Stimulated activated CD8-positive, alpha-beta memory T cell treated with anti-CD3 and anti-CD28 coated beads, Interleukin-7, amount 100 ng/mL, for 24 hours (primary cell): ENCODE measurements at places on chromosomes 16 and 17.

DNA sequence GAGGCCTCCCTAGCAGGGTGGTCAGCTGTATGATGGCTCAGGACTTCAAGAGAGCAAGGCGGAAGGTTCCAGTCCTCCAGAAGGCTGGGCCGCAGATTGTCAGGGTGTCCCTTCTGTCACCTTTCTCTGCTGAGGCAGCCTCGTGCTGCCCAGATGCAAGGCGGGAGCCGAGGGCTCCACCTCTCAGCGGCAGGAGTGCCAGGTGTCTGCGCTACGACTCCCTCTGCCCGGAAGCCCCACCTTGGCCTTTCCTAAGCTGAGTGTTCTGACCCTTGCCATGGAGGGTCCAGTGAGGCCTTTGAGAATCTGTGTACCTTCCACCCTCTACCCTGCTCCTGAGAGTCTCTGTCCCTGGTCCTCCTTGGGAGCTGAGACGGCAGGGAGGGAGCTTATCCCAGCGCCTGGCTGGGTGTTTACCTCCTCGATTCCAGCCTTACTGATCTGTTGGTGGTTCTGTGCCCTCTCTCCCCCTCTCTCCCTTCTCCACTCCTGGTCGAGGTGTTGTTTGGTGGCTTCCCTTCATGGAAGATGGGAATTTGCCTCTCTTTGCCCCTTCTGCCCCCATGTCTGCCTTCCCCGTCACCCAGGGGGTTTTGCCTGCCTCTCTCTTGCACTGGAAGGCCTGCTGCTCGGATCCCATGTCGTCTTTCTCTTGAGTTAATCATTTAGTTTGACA lies 2.2 kb upstream of the ZNF750 start:
- no peak for DNase-seq

DNA sequence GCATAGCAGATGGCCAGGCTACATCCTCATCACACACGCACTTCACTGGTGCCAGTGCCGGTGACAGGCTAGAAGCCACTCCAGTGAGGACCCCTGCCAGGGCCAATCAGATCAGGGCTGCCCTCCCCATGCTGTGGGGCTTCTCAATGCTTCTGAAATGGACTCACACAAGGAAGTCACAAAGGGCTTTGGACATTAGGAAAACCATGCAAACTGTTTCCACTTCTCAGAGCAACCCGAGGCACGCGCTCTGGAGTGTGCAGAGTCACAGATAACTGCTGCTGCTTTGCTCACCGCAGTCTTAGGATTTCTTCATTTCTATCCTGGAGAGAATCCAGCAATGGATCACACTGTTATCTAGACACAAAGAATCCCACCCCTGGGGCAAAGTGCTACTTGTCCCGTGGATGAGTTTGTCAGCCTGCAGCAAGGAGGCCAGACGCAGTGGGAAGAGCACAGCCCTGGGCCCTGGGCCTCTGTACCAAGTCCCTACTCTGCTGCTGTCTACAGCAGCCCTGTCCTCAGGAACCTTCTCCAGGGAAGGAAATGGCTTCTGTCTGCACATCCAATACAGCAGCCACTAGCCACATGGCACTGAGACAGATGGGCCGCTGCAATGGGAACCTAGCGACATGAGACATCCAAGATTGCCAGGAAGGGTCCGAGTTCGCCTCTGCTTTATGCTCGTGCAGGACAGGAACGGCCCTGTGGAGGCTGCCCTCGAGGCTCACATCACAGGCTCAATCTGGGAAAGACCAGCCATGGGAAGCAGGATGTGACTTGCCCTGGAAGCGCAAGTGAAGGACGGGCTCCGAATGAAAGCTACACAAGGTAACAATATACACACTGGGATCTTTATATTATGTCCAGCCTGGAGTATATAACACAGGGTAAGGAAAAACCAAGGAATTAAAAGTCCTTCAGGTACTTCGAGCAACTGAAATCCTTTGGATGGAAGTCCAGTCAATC lies 169.3 kb downstream of the ZFHX3 start:
- no peak for DNase-seq

DNA sequence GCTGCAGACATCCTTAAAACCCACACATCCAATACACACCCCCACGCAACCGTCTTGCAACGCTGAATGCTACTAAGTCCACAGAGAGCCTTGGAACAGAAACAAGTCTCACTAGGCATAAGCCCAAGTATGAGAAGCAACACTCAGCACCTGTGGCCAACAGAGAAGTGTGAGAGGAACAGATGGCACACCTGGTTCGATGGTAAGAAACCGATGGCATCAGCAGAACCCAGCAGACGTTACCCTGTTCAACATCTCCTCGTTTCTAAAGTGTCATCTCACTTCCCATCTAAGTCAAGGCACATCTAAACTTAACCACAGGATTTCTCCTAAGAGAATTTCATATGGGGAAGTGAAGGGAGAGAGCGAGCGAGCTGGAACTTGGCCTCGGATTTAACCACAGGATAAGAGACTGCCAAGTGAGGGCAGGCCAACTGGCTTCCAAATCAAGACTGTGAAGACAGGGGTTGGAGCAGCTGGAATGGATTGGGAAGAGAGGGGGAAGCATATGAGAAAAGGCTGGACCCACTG lies 41.0 kb downstream of the NXPH3 start:
- no peak for DNase-seq

DNA sequence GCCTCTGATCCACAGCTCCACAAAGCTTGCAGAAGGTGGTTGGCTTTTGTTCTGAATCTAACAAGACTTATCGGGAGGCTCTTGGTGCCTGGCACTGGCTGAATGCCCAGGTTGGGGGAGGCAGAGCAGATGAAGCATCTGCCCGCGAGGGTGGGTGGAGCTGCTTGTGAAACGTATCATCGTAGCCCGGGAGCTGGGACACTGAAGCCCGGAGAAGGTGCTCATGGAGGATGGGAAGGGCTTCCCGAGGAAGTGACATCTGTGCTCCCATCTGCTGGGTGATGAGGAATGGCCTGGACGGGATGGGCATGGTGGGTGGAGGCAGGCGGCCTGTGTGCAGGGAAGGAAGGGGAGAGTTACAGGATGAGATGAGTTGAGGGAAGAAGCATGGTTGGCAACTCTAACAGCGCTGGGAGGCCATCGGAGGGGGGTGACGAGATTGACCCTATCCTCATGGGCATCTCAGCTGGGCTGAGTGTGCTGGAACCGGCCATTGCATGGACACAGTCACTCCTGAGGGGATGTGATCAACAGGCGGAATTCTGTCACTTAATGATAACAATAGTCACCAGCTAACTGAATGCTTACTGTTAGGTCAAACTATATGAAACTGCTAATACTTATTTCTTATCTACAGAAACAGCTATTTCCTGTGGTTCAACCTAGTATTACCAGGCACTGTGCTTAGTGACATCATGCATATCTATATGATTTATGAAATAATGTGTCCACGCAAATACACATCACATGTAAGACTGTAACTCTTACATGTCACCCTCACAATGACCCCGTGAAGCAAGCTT lies 102.7 kb downstream of the ABCC6 start:
- no peak for DNase-seq

GRCh38 chr17:81410852-81411251 lies 15.6 kb downstream of the BAHCC1 start:
- no peak for DNase-seq

- no peak for DNase-seq
Observed at GRCh38 chr16:85150331-85150940, 38.2 kb upstream of the CIBAR2 start.

GRCh38 chr17:37483311-37484039 lies 6.2 kb upstream of the DUSP14 start:
- no peak for DNase-seq

GRCh38 chr16:19283637-19284036 lies 1.9 kb upstream of the CLEC19A start:
- DNase-seq, result no peak

GRCh38 chr16:77496934-77497333 lies 62.1 kb upstream of the ADAMTS18 start:
- no peak for DNase-seq

DNA sequence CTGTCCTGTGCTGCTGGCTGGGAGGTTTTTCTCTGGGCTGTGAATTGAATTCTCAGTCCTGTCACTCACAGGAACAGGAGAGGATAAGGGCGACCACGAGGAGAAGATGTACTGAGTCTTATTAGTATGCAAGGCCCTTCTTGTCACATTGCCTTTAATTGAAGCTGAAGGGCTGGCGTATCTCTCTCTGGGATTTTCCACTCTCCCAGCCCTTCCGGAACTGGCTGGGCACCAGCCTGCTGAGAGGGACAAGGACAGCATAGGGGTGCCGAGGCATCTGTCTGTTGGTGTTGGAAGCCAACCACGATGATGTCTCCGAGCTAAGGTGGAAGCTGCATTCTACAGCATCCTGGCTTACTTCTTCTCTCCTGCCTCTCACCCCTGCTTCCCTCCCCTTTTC lies 33.2 kb downstream of the GPRC5B start:
- no peak for DNase-seq

DNA sequence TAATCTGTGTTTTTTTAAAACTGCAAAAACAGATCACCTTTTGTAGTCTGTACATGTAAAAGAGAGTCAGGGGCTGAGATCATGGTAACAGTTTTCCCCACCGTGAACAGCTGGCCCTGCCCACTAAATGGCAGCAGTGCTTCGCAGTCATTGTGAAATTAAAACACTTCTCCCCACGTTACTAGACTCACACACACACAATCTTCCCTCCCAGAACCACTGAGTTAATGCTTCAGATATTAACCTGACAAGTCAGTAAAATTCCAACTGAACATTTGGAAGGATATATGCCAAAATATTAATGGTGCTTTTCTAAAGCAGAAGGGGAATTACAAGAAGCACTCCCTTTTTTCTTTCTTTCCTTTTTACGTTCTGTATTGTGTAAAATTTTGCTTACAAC lies 1.2 kb upstream of the CD300LG start:
- DNase-seq, result no peak

DNA sequence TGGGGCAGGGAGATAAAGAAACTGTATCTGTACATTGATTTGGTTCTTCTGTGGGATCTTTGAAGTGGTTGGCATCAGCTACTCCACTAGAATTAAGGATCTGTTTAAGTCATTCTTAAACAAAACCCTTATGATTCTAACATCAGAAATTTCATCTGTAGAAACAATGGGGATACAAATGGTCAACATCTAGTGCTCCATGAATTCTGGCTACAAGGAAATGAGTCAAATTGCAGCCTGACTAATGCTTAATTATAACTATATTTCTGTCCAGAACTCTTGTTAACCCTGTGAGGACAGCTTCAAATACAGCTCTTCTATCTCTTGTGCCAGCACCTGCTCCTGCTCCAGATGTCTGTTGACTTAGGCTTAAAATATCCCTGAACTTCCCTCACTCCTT lies 13.9 kb upstream of the GINS3 start:
- no peak for DNase-seq

- DNase-seq, result no peak
Observed at GRCh38 chr16:28527985-28528384, 10.8 kb downstream of the NUPR1 start.

GRCh38 chr16:8241408-8241807 lies 348.9 kb downstream of the TMEM114 start:
- no peak for DNase-seq

DNA sequence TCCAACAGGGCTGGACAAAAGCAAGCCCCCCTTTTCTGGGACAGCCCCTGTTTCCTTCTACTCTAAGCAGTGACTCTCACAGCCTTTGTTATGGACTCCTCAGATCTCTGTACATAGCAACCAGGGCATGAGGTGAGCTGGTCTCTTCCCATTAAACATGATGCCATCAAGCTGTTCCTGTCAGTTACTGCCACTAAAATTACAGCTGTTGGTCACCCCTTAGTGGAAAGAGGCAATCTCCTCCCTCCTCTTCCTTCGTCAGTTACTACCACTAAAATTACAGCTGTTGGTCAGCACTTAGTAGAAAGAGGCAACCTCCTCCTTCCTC lies 95.2 kb upstream of the SMIM36 start:
- DNase-seq, result no peak

- DNase-seq, result no peak
Observed at GRCh38 chr16:79329967-79330366, 270.6 kb downstream of the MAF start.

- DNase-seq, result no peak
Observed at GRCh38 chr17:19880393-19880792, 12.7 kb upstream of the ULK2 start.

DNA sequence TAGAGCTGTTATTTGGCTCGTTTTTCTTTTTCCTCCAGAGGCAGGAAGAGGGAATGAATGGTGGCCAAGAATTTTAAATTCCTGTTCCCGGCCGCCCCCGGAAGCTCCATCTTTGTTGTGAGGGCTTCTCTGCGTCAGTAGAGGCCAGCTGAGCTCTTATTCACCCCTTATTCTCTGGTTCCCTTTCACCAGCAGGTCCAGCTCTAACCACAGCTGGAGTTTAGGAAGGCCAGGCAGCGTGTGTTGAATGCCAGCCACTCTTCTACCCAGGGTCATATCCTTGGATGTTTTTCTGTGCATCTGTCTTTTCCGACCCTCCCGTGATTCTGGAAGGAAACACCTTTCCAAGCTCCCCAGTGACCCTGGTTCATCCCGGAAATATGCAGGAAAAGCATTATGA lies 570.5 kb downstream of the WWOX start:
- no peak for DNase-seq

GRCh38 chr17:30921544-30922196 lies at the start of gene ADAP2:
Gene ADAP2 (plus strand): TSS chr17:30921945. CDS start chr17:30922015, 70 bp downstream.
- DNase-seq, result no peak

DNA sequence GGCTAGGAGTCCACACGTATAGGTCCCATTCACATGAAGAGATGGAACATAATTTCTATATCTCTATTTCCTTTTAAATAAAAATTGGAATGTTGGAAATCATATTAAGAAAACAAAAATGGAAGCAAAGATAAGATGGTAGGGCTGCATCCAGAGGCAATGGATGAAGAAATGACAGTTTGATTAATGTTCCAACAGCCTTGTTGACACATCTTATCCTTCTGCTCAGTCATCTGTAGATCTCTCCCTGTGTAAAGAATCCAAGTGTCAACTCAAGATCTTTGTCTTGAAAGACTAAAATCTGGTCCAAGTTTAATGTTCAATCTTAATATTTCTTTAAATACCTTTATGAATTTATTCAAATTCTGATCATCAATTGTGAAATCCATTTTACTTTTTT lies 7.8 kb upstream of the KCNJ2 start:
- DNase-seq, result no peak

GRCh38 chr16:81140930-81141780 lies 45.0 kb upstream of the GCSH start:
- no peak for DNase-seq

DNA sequence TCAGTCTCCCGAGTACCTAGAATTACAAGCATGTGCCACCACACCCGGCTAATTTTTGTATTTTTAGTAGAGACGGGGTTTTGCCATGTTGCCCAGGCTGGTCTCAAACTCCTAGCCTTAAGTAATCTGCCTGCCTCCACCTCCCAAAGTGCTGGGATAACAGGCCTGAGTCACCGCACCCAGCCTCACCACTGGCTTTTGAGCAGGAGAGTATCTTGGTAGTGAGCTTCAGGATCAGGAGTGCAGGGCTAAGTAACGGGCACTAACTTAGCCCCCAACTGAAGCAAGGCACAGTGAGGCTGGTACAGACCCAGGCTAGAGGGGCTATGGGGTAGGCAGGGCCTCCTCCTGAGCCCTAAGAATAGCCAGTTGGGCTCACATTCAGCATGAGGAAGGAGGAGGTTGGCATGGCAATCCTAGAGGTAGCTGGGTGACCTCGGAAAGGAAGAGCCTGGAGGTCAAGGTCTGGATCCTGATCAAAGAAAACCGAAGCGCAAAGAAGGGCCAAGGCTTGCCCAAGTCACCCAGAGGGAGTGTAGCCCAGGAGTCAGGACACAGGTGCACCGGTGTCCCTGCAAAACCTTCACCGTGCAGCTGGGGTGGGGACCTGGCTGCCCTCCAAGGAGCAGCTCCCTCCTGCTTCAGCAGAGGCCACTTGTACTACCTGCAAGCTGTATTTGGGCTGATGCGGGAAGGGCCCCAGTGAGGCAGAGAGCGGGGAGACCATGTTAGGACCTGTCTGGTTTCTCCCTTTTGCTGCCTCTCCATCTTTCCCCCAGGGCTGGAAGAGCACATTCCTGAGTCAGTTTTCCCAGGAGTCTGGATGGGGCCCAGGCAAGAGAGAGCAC lies 1.3 kb upstream of the ADGRG5 start:
- DNase-seq, result no peak
